ENCODE measurements at places on chromosomes 2 and 18.
A peak's percentile ranks its signal among the peaks of the same experiment; 100 is the strongest.

DNA sequence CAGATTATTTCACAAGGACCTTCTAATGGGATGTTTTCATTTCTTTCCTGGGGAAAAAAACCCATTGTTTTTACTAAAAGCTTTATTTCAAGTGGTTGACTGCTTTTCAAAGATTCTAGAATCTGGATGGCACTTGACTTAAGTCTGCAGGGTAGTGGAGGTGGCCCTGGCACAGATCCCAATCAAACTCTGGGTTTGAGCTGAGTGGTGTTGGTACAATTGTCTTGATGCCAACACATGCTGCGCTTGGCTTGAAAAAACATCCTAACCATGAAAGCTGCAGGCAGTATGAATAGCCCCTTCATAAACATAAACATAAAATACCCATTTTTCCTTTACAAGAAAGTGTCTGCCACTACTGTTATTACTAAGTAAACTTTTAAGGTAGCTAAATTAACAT, 3.6 kb downstream of the PAPOLG start:
- no peak for DNase-seq

GRCh38 chr2:133107058-133107815, 437.2 kb upstream of the LYPD1 start:
- no peak for DNase-seq

GRCh38 chr18:75823471-75823870, 396.0 kb upstream of the SMIM21 start:
- DNase-seq: peak; percentile 30

DNA sequence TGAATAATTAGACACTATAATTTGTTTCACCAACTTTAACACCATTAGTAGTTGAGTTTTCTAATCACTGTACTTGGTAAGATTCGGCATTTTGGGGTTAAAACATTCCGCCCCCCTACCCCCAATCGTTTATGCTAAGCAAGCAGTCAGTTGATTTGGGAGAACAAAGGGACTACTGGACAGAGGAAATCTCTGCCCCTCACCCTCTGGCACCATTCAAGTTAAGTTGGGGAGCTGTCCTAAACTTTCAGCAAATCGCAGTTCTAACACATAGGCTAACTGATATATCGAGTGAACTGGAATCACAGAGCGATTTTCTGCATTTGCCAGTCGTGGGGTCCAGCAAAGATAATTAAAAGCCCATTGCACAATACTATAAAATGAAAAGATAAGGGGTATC, 5.6 kb downstream of the KLF7 start:
- no peak for DNase-seq

GRCh38 chr2:196080526-196080925, 11.9 kb upstream of the DNAH7 start:
- no peak for DNase-seq

DNA sequence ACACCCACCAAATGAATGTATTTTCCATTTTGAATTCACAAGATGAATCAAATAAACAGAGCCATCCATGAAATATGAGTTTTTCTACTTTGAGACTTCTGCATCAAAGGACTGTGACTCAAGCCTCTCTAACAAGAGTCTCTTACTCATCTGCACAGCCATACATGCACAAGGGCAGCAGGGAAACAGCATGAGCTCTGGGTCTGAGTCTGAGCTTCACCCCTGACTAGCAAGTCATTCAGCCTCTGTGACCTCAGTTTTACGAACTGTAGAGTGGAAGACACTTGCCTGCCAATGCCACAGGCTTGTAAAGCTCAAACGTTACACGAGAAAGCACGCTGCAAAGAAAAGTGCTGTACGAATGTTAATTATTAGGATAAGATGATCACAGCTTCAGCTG, 42.9 kb downstream of the MREG start:
- no peak for DNase-seq

DNA sequence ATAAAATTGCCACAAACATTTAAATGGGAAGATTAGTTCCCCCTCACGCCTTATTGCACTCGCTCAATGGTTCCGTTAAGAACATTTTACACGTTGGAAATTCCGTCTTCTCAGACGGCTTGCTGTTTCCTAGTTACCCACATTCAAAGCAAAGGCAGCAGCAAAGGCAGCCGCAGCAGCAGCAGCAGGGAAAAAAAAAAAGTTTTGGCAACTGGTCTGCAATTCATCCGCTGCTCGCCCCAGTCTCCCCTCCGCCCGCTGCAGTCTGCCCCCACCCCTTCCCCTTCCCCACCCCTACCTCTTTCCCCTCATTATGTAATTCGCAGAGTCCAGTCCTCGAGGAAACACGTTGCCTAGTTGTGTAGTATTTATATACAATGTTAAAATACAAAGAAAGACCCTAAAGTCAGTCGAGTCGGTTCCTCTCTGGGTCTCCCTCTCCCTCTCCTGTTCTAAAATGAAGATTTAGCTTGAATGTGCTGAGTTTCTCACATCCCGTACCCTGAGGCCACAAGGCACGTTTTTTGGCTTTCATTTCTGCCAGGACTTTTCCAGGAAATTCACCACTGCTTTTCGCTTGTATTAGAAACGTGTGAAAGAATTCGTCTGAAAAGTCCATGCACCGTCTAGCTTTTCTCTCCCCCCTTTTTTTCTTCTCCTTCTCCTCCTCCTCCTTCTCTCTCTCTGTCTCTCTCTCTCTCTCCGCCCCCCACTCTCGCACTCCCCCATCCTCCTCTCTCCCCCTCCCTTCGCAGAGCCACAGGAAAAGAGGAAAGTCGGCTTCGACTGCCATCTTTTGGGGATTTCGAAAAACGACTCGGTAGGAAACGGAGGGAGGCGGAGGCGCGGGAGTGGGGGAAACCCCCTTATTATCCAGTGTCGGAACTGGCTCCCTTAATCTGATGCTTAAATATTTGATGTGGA, 140.0 kb downstream of the MEIS1 start:
- DNase-seq: peak; percentile 84

DNA sequence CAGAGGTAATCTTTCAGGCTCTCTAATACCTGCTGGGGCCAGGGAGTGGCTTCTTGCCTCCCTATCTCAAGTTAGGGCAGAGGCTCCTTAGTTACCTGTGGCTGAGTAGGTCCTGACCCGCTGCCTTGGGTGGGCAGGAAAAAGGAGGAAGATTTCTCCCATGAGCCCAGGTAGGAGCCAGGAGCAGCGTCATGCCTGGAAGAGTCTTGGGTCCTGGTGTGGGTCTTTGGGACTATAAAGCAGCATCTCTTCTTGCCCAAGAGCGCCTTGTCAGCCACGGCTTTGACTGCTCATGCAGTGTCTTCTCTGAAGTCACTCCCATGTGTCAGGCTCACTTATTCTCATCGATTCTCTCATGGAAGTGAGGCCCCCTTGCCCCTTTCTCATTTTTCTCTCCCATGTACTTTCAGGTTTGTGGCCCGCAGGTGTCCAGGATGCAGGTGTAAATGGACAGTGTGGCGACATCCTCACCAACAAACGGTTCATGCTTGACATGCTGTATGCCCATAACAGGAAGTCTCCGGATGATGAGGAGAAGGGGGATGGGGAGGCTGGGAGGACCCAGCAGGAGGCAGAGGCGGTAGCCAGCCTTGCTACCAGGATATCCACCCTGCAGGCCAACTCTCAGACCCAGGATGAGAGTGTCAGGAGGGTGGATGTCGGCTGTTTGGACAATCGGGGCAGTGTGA, 111.2 kb downstream of the TPGS2 start:
- DNase-seq: no peak

GRCh38 chr2:225282858-225283710, 116.4 kb upstream of the NYAP2 start:
- DNase-seq: no peak

DNA sequence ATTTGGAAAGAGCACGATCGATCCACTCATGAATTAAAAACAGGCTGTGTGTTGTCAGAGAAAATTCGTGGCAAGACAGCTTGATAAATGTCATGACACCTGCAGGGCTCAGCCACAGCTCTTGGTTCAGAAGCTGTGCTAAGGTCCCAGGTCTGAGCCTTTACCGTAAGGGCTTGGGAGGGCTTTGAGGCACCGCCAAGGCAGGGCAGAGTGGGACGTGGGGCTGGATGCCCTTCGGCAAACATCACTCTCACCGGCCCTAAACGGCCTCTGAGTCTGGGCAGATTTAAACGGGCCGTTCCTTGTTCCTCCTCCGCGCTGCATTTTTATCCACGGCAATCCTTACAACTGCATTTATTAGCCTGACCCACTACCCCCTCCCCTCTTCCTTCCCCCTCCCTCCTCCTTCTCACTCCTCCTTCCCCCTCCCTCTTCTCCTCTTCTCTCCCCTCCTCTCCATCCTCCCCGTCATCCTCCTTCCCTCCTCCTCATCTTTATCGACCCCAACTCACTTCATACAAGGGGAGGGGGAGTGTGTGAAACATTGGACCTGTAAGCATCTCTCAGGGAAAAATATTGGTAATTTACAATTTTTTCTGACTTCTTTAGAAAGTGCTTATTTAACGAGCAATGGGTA, 33.9 kb downstream of the MBP start:
- DNase-seq: no peak

DNA sequence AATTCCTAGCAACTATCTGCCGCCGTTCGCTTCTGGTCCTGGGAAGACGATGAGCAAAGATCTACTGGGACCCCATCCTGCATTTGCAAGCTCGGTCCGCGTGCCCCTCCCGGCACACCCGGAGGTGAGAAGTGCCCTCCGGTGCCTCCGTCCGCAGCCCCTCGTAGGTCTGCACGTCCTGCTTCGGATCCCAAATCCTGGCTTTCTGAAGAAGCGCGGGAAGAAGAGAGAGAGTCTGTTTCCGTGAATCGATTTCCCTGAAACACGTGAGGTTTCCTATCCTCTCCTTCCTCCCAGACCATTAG, 5.0 kb upstream of the OSR1 start:
- no peak for DNase-seq

- DNase-seq: peak; percentile 84
These were observed at the start of gene CYBRD1 for GRCh38 chr2:171522052-171522787. Gene CYBRD1, plus strand, starts transcription at chr2:171522474. Its CDS starts 72 bp downstream, at chr2:171522546.

- DNase-seq: no peak
These were observed 476 bp downstream of the MSTN start for GRCh38 chr2:190062053-190062452.

DNA sequence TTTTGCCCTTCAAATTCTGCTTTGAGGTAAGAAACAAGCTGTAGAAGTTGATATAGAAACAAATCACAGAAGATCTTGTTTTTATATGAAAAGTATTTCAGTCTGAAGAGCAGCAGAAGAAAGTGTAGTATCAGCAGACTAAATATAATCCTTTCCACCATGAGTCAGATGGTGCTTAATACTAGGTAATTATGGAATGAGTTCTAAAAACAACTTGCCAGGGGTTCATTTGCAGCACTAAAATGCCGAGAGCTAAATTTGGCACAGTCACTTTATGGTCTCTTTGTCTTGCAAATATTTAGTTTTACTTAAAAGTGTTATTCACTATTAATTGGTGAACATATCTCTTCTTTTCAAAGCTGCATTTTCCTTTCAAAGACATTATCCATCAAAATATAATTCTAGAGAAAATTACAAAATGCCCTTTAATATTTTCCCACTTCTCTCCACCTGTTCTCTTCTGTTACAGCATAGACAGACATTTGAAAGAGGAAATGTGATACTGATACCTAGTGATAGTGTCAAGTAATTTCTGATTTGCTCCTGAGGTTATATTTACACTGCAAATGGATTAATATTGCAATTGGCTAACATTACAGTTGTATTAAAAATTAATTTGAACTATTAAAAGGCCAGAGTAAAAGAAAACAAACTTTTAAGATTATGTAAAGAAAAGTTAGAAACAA, 5.3 kb downstream of the MYL1 start:
- no peak for DNase-seq

DNA sequence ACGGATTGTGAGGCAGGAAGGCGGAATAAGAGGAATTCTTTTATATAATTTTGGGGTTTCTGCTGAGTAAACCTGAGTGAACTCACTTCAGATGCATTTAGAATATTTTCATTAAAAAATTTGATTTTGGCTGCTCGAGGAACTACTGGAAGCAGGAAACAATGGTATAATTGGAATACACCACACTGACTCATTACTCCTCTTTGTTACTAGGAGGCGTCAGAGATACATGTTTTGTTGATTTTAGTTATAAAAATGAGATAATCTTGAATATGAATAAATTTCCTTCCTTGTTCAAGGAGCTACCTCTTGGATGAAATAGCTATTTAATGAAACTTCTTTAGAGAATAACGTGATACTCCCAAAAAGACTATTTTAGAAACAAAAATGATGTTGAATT, 97.4 kb downstream of the ANKRD36 start:
- no peak for DNase-seq

DNA sequence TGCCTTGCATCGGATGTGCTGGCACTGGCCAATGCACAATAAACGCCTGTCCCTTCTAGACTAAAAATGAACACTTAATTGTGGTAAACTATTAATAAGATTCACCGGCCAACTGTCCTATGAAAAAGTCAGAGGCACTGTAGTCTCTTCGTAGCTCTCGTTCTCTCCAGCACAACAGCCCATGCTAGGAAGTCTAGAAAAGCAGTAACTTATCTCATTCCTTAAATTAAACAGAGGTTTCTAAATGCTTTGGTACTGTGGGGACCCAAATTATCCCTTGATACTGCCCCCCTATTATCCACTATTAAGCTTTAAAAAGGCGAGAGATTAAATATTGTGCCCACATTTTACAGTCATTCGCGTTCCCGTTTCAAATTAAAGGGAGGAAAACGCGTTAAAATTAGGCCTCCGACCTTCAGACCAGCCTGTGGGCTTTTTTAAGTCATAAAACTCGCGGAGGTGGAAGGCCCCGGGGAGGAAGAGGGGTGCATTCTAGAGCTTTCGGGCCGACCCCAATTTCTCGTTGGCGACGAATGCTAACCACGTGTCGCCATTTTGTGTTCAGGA, 1.5 kb upstream of the PCBP1 start:
- peak; percentile 66 for DNase-seq

DNA sequence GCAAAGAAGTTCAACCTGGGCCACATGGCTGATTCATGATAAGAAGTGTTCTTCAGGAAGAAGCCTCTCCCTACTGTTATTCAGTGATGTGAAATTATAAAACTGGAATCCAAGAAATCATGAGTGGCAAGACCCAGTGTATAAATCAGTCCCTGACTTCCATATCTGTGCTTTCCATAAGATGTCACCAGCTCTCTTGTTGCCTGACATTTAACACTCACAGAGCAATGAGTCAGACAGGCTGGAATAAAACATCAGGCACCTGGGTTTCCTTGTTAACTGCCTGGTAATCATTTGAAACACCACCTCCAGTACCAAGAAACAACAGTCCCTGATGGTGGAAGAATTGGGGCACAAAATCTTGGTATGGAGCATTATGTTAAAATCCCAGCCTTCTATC, 76.1 kb downstream of the SCG2 start:
- no peak for DNase-seq

- no peak for DNase-seq
These were observed 28.3 kb upstream of the HPCAL1 start for GRCh38 chr2:10274376-10274775.

GRCh38 chr18:43271593-43272432, 5.5 kb downstream of the SYT4 start:
- peak; percentile 7 for DNase-seq
